B cell (primary cell): ENCODE measurements at places on chromosomes 13 and 19. TPM values are rescaled to one million over a fixed set of nuclear protein-coding genes. Genes with fewer than 3 reads are reported as not detected.

The CEACAM21 gene
- 18.9 and 19.3 TPM in 2 replicates for total RNA-seq

The NPAS1 gene
- 1.1 TPM in 2 replicates for total RNA-seq

DNA sequence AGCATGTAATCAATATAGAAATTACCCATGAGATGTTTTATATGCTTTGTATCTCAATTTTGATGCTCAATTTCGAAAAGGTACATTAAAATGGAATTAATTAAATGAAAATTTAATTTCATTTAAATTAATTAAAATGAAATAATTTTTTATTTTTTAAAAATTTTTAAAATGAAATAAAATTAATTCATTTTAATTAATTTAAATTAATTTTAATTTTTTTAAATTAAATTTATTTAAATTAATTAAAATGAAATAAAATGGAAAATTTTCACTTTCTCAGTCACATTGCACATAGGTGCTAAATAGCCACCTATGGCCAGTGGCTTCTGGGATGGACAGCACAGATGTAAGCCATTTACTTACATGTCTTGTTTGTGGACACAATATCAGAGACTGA, 4.2 kb upstream of the SULT2B1 start:
- no peak overlapping the region for H3K27ac ChIP-seq
- no peaks in the 10 kb centered on the region for H3K4me1 ChIP-seq
- H3K36me3 ChIP-seq = no peaks in the 10 kb centered on the region
- no peak overlapping the region for H3K4me3 ChIP-seq

DNA sequence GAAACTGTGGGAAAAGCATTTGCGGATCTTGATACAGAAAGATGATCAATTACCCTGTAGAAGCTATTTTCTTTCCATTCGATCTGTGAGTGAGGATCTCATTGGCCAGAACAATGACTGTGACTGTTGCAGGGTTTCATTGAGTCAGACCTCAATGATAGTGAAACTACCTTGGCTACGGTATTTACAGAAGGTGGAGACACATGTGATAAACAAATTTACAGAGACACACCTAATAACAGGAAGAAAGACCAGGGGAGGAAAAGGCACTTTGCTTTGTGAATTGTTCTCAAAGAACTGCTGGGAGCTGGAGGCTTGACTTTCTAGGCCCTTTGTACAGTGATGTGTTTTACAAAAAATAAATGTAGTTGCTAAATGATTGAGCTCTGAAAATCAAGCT, 19.9 kb upstream of the ARGLU1 start:
- no peaks in the 10 kb centered on the region for H3K4me1 ChIP-seq
- no peak for DNase-seq
- no peaks in the 10 kb centered on the region for H3K36me3 ChIP-seq
- no peak overlapping the region for H3K4me3 ChIP-seq
- H3K27me3 ChIP-seq = no peaks in the 10 kb centered on the region

- peaks cover 35% of the 10 kb centered on the region for H3K4me1 ChIP-seq
- DNase-seq = no peak
- H3K27me3 ChIP-seq = no peaks in the 10 kb centered on the region
- H3K4me3 ChIP-seq = no peak overlapping the region
- peaks cover 1% of the 10 kb centered on the region for H3K36me3 ChIP-seq
Observed at GRCh38 chr13:99312493-99312883, 5.3 kb upstream of the GPR183 start.

GRCh38 chr19:23399443-23399842, 4.2 kb upstream of the ZNF91 start:
- no peaks in the 10 kb centered on the region for H3K27me3 ChIP-seq
- peaks cover 3% of the 10 kb centered on the region for H3K4me1 ChIP-seq
- H3K4me3 ChIP-seq = no peak overlapping the region
- DNase-seq = no peak
- no peak overlapping the region for H3K27ac ChIP-seq
